ENCODE measurements at places on chromosomes 7 and 10. TPM values are rescaled to one million over a fixed set of nuclear protein-coding genes. Genes with fewer than 3 reads are reported as not detected.
A peak's percentile ranks its signal among the peaks of the same experiment; 100 is the strongest.

The NANOS1 gene
- polyA plus RNA-seq: 5.1 TPM

The SFRP5 gene
- 4.8 TPM for polyA plus RNA-seq

The NPC1L1 gene
- polyA plus RNA-seq: 0.25 TPM

The LRRC27 gene
- 6.5 TPM for polyA plus RNA-seq

The PDZD7 gene
- 0.46 TPM for polyA plus RNA-seq

The MBL2 gene
- polyA plus RNA-seq: 0.05 TPM

The TIMM23B gene
- polyA plus RNA-seq: 11.4 TPM

The PILRA gene
- polyA plus RNA-seq: 27.8 TPM

The PLEKHS1 gene
- 0.28 TPM for polyA plus RNA-seq

The CEP41 gene
- 7.6 TPM for polyA plus RNA-seq

GRCh38 chr10:46329690-46330016, 42.9 kb downstream of the ANTXRL start:
- no peak for DNase-seq

DNA sequence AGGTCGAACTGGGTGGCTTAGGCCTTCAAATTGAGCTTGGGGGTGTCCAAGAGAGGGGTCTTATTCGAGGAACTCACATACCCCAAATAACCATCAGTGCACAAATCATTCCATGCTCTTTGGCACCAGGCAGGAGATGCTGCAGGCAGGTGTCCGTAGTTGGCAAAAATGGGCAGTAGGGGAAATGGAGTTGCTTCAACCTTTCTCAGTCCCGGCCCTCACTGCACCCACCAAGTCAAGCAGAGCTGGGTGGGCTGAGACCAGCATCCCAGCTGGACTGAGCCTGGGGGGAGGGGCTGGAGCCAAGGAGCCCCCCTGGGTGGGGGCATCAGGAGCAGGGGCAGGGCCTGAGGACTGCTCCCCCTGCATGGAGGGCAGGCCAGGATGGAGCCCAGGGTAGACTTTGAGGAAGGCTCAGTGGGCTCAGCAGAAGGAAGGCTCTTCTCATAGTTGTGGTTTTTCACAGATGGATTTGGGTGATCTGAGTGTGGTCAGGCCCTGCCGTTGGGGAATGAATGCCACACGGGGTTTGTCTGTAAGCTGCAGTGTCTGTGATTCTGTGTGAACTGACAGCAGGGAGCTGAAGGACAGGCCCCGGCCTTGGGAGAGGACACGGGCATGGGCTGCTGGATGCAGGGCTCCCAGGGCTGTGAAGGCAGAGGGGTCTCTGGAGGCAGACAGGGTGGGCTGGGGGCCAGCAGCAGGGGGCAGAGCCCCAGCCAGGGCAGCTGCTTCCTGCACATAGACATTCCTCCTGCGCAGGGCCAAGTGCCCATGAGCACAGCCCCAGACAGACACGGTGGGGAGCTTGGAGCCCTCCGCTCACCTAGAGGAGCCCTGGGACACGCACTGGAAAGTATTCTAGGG, 144.5 kb downstream of the ADCY1 start:
- no peak for DNase-seq

- DNase-seq: no peak
These were observed 75.1 kb downstream of the DGKI start for GRCh38 chr7:137771679-137772078.

- no peak for DNase-seq
These were observed 10.9 kb downstream of the OGDH start for GRCh38 chr7:44617225-44617890.

DNA sequence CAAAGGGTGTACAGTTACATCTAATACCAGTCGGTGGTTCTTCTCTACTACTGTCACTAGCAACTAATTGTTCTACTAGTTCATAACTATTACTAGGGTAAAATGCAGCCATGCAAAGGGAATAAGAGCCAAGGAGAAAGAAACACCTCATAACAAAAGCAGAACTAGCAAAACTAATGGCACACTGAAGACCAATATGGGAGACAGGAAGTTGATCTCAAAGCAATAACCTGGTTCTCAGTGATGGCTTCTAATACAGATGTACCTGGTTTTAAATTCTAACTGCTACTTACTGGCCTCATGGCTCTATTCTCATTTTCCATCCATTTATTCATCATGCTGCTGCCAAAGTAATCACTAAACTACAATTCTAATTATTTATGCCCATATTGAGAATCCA, 170.3 kb downstream of the SEMA3E start:
- no peak for DNase-seq

DNA sequence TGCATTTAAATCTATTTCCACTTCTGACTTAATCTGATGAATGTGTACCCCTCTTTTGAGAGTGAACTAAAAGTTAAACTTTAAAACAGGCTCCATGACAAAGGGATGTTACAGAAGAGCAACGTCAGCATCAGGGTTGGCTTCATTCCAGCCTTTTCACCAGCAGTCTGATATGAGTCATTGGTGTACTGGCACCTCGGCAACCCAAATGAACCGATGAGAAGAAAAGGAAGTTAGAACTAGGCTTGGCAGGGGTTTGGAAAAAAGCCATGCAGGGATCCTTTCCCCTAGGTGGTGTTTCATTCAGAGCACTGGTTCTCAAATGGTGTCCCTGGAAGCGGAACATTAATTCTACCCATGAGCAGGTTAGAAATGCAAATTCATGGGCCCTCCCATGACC, 53.6 kb downstream of the SEC61G start:
- no peak for DNase-seq

- no peak for DNase-seq
These were observed 163.1 kb upstream of the AGR3 start for GRCh38 chr7:17044861-17045260.

DNA sequence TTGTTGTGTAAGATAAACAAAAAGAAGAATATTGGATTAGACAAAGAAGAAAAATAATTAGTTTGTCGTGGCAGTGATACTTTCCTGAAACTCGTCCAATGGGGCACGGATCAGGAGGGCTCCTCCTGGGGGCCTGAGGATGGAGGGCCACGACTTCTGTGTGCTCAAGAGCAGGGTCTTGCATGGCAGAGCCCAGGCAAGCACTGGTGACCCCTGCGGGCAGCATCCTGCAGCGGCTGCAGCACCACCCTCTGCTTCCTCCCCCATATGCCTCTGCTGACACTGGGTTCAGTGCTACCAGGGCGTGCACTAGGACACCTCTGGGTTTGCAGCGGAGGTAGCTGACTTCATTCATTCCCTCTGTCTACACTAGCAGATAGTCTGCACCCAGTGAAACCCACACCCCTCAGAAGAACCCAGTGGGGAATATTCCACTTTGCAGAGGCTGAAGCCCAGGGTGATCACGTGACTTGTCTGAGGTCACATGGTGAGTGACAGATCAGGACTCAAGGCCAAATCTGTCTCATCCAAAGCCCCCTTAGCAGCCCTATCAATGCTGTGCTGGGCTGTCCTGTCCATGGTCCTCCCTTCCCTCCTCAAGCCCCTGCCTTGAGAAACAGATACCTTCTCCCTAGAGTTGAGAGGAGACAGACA, 375.5 kb downstream of the TCERG1L start:
- no peak for DNase-seq

- no peak for DNase-seq
These were observed 1152.3 kb upstream of the C7orf33 start for GRCh38 chr7:147438216-147438615.

DNA sequence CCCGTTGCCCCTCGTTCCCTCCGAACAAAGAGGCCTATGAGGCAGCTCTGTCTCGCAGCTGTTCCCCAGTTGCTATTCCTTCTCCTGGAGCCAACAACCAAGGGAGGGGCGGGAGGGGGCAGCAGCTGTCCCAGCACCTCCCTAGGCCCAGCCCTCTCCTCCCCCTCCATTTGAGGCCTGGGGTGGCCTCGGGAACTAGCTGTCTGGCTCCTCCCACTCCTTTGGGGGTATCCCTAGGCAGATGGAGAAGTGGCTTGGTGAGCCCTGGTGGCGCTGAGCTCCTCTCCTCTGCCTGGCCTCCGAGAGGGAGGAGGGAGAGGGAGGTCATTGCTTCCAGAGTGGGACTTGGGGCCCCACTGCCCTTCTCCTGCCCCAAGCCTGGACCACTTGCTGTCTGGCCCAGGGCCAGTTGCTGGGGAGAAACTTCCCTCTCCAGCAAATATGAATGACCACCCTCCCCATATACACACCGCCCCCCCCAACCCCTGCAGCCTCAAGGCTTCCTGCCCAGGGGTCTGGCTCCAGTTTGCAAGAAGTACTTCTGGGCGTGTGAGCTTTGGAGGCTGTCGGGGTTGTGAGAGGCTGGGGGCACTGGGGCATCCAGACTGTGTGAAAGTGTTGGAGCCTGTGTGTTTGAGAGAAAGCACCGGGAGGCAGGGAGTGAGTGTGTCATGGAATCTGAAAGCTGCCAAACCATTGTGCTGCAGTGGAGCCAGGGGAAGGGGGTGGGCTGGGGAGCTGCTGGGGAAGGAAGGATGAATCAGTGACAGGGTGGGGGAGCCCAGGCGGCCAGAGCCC, 3.1 kb downstream of the FLNC start:
- peak; percentile 78 for DNase-seq

GRCh38 chr10:63664341-63664885, 143.2 kb downstream of the REEP3 start:
- DNase-seq: no peak

DNA sequence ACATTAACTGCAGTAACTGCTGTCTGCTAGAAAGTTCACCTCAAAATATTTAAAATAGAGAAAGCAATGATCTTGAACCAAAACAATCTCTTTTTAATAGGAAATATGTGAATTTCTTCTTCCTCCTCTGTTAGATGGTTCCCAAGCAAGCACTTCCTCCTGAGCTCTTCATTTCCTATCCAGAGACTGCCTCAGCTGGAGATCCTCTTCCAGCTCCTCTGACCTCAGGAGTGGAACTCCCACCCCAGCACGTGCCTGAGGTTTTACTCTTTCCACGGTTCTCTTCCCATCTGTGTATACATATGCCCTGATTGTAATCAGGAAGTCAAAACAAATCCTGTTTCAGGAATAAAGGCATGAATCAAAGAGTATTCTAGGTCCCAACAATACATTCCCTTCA, 5.6 kb downstream of the DENND11 start:
- DNase-seq: no peak

DNA sequence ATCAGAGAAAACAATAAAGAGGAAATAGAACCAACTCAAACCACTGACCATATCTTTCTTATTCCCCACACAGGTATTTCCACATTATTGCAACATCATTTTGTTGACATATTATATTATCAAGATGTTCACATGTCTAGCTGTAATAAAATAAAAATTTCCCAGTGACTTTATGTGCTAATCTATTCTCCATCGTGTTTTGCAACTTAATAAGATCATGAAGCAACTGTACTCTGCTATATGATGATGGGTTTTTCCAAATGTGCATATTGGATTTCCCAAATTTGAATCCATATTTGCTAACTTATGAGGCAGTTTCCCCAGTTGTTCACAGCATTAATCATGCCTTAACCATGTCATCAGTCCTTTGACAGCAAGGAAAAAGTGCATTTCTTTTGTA, 127.8 kb downstream of the ITGB8 start:
- DNase-seq: no peak

GRCh38 chr7:120185940-120186682, 86.9 kb upstream of the KCND2 start:
- DNase-seq: no peak

DNA sequence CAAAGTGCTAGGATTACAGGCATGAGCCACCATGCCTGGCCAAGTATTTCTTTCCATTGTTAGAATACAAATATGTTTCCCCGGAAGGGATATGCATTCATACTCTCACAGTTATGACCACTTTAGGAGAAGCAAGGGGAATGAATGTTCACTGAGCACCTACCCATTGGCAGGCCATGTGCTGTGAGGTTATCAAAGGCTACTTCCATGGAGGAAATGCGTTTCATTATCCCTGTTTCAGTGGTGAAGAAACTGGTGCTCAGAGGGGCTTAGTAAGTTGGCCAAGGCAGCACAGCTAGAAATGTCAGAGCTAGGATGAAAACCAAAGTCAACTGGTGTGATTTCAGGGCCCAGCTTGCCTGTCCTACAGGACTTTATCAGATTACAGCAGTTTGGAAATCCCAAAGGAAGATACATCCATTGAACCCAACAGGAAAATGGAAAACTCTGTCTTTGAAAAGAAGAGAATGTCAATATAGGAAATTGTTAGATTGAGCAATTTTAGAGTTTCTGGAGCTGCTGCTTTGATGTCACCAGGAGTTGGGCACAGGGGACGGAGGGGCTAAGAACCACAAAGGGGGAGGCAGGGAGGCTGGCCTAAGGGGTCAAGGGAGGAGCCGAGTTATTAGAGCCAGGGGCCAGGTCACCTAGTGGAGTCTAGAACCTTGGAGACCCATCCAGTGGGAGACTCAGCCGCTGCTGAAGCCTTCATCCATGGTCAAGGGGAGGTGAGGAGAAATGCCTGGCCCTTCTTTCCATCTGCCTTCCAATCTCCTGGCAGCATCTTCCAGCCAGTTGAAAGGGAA, 319.8 kb downstream of the FRMD4A start:
- DNase-seq: no peak

DNA sequence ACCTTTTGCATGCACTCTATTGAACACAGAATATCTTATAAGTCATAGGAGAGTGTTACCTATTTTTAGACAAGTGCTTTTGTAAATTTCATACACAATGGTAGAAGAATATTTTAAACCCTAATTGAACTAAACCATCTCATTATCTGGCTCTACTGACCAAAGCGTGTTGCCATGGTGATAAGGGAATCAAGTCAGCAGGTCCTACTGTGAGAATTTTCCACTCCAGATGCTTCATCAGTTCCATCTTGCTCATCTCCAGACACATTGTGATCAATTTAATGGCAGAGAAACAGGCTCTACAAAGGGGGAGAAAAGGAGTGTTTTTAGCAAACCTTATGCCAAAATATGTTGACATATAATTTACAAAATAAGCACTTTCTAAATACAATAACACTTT, 621.9 kb upstream of the GHITM start:
- no peak for DNase-seq

- no peak for DNase-seq
These were observed 193.8 kb downstream of the ABCA13 start for GRCh38 chr7:48365010-48365409.

DNA sequence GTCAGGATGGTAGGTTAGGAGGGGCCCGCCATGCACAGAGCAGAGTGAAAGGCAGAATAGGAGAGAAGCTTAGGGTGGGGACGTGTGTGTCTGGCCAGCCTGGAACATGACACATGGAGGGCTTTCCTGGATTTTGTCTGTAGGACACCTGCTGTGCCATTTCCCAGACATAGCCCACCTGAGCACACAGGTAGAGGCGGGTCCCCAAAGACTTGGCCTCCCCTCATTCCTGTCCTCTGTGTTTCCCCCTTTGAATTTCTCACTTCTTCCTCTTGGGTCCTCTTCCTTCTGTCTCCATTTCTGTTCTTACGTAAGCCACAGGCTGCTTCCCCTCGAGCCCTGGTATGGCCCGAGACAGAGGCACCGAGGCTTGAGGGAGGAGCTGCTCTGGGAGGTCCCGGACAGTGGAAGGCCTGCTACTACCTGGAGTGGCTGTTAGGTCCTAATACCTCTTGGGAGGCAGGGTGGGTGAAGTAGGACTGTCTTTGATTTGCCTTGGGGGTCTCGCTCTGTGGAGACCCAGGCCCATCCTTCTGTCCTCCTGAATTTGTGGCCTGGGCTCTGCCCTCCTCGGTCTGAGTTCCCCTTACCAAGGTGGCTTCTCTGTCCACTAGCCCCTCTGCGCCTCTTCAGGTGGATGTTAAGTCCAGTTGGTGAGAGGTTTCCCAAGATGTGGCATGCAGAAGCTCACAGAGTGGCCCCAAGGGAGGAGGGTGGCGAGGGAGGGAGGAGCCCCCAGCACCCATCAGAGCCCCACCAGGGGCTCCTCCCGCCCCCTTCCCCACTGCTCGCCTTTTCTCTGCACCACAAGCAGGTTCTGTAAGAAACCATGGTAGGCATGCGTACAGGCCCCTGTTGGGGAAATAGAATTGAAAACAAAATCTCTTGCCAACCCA, 5.5 kb downstream of the ZNF775 start:
- DNase-seq: no peak

Measured in urinary bladder (tissue), 4 donors.